ENCODE measurements at places on chromosomes 4 and X. TPM values are rescaled to one million over a fixed set of nuclear protein-coding genes. Genes with fewer than 3 reads are reported as not detected.

The PDE5A gene
- 0.44 TPM for total RNA-seq

The NAT8L gene
- total RNA-seq: 0.32 TPM

The CT45A1 gene
- total RNA-seq: not detected

The EPHA5 gene
- total RNA-seq: not detected

The NXF2 gene
- total RNA-seq: not detected

DNA sequence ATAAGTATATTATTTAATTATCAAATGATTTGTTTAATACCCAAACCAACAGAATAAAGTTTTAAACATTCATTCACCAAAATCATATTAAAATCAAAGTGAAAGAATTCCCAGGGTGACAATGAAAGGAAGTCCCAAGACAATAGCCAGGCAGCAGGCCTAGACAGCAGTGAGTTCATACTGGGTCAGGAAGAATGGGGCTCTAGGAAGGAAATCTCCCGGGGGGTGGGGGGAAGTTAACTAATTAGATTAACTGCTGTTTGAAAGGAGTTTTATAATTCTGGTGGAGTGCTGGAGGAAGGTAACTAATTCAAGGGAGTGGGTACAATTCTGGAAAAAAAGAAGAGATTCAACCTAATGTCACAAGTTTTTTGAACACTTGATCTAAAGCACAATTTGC is 104.1 kb downstream of the ZAR1 start:
- DNase-seq: no peak

DNA sequence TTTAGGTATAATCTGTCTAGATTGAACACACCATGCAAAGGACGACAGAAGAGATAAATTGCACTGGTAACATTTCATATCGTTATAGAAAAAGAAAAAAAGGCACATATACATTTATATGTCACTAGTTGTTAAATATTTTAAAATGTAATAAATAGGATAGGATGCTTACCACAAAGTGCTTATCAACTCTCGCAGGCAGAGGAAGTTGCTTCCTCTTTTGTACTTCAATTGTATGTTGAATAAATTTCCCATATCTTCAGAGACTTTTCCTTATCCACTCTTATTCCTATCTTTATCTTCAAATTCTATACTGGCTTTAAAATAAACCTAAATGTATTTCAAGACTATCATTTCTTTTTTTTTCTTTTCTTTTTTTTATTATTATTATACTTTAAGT is 163.3 kb upstream of the SPOCK3 start:
- no peak for DNase-seq

DNA sequence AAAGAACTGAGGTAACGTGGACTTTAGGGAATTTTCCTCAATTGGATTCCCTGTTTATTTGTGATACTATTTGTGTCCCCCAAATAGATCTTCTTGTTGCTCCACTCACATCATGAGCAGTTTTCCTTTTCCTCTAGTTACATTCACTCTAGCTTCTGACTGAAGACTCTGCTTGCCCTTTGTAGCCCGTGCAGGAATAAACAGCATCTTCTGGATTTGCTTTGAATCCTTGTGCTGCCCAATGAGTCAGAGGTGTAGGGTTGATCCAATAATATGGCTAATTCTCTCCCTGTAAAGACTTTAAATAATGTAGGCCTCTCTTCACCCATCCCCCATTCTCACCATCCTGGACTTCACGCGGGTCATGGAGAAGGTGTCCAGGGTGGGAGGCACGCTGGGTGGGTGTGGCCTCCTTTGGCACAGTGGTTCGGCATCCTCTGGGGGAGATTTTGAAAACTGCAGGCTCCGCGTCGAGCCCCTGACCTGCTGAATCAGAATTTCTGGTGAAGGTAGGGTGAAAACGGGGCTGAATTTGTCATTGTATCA is 9.0 kb downstream of the HAND2 start:
- DNase-seq: no peak

DNA sequence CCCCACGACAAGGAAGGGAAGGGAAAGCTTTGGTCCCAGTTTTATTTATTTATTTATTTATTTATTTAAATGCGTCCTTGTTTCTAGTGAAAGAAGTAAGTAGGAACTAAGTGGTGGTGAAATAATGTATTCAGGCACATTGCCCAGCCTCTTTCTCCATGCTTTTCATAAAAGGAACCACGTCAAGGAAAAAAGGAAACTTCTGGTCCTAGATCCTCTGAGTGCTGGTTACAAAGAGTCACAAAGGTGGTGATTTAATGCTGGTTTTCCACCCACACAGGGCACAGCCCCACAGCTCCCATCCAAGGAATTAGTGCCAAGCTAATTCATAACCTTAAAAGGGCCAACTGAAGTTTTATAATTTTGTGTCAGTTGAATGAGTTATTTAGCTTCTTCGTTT is 206.6 kb upstream of the GYPA start:
- DNase-seq: no peak

- no peak for DNase-seq
Observed at GRCh38 chrX:42497356-42497755, 280.6 kb downstream of the PPP1R2C start.

DNA sequence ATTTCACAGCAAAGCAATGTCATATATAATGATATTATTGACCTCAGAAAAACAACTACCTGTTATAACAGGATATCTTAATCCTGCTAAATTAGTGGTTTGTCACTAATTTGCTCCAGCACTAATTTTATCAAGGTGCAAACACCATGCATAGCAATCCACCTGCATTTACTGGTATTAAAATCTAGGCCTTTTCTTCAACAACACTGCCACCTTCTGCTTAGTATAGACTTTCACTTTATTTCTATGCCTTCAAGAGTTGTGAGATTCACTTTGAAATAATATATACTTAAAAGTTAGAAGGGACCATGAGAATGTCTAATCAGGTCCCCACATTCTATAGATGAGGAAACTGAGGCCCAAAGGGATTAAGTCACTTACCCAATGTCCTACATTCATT is 82.1 kb upstream of the IQCM start:
- no peak for DNase-seq

- DNase-seq: no peak
Observed at GRCh38 chr4:101348367-101348827, 1.1 kb upstream of the PPP3CA start.

GRCh38 chr4:185457136-185457535 is 14.4 kb downstream of the CCDC110 start:
- no peak for DNase-seq

GRCh38 chrX:115251458-115252233 is 17.8 kb upstream of the LRCH2 start:
- no peak for DNase-seq

DNA sequence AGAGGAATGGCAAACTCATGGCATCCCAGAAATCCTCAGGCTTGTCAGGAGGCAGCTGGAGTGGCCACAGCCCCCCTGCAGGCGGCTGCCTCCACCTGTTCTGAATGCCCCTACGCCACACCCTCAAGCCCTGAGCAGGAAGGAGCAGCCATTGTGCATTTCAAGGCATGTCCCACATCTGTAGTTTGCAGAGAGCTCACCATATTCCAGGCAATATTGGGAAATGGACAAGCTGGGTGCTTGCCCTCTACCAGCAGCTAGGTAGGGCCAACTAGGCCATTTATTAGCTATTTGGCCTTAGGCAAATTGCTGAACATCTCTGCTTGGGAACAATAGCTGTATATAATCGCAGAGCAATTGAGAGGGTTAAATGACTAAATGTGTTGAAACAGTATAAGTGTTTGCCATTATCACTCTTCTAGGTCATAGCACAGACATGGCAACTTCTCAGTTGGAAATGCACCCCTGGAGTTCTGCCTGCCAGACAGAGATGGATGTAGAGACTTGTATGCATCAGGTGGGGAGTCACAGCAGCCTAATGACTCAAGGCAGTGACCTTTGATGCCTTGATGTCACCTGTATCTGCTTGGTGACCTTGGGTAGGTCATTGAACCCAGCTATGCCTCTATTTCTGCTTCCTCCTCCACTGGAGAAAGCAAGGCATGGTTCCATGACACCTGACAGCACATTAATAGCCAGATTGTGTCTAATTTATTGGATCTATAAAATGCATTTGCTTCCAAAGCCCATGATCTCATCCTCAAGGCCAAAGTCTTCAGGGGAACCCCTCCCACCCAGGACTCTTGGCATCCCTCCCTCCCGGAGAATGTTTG is 52.8 kb downstream of the FHDC1 start:
- DNase-seq: no peak

DNA sequence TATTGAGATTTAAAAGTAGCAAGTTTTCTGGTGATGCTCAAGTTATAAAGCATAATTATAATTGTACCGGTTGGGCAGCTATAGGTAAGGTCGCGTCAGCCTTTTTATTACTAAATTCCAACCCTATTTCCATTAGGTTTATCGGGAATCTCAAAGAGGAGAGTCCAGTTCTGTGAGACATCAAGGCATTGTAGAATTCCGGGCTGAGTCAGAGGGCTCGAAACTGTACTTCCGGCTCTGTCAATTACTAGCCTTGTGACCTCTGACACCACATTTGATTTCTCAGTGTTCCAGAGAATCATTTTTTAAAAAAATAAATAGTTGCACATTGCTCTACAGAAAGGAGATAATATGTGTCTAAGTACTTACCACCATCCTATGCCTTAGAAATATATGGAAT is 4.3 kb downstream of the IL1RAPL1 start:
- DNase-seq: no peak

- DNase-seq: no peak
Observed at GRCh38 chrX:72203421-72203820, 21.9 kb downstream of the PIN4 start.

DNA sequence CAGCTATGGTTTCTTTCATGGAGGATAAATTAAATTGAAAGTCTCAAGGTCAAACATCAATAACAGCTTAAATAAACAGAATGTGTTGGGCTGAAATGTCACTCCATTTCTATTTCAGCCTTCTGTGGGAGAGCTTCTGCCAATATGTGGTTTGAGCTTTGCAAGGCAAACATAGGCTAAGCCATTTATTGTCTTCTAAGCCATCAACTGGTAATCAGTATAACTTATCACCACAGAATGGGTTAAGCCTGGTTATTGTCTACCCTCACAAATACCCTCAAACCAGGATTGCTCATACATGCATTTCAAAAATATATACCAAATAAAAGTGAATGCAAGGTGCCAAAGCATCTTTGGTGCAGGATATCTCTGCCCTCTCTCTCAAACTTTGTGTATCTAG is 52.7 kb downstream of the GABRB1 start:
- no peak for DNase-seq

- no peak for DNase-seq
Observed at GRCh38 chrX:7647831-7648230, 195.1 kb upstream of the VCX start.

- no peak for DNase-seq
Observed at GRCh38 chr4:45693746-45694145, 430.1 kb downstream of the GABRG1 start.

- DNase-seq: no peak
Observed at GRCh38 chr4:2734612-2735011, 21.5 kb downstream of the TNIP2 start.

- no peak for DNase-seq
Observed at GRCh38 chr4:37902212-37902611, 11.3 kb downstream of the TBC1D1 start.

DNA sequence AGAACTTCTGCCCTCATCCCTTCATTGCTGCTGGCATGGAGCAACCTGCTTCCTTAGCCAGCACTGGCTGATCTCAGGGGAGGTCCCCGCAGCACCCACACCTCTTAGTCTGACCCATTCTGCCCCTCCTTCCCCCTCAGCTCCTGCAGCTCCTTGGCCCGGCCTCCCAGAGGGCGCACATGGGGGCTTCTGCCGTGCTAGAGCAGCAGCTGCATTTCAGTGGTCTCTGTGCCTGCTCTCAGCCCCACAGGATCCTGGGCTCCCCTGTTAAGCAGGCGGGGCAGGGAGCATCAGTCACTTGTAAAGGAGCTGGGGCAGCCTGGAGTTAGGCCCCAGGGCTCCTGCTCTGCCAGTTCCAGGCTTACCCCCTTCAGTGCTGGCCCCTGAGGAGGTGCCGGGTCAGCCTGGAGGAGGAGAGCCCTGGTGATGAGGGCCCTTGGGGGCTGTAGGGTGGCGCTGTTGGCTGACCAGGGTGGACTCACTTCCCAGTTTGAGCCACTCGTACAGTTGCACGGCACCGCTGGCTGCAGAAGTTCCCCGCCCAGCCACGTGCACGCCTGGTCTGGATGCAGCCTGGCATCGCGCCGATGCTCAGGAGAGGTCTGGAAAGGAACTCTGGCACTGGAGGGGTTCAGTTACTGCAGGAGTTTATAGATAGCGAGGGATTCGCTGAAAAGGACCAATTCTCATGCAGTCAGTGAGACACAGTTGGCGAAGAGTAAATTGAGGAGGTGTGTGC is 85.1 kb upstream of the PSAPL1 start:
- DNase-seq: no peak
